CD4-positive, alpha-beta T cell (primary cell): ENCODE measurements at places on chromosomes 3 and 15.
A peak's percentile ranks its signal among the peaks of the same experiment; 100 is the strongest.

- H3K36me3 ChIP-seq, result no peaks in the 10 kb centered on the region
- H3K27ac ChIP-seq, result no peak overlapping the region
- H3K4me1 ChIP-seq, result no peaks in the 10 kb centered on the region
These were observed 12.5 kb downstream of the ZPLD1 start for GRCh38 chr3:102447272-102447671.

GRCh38 chr15:38085114-38085513 is 150.7 kb downstream of the TMCO5A start:
- H3K36me3 ChIP-seq, result no peaks in the 10 kb centered on the region
- no peak overlapping the region for H3K27ac ChIP-seq
- H3K4me1 ChIP-seq, result no peaks in the 10 kb centered on the region
- H3K27me3 ChIP-seq, result no peaks in the 10 kb centered on the region
- H3K4me3 ChIP-seq, result no peak overlapping the region

- DNase-seq, result no peak
- H3K27me3 ChIP-seq, result no peaks in the 10 kb centered on the region
- no peak overlapping the region for H3K27ac ChIP-seq
- H3K4me3 ChIP-seq, result no peak overlapping the region
These were observed 81.9 kb upstream of the PLXNA1 start for GRCh38 chr3:126900859-126901540.

DNA sequence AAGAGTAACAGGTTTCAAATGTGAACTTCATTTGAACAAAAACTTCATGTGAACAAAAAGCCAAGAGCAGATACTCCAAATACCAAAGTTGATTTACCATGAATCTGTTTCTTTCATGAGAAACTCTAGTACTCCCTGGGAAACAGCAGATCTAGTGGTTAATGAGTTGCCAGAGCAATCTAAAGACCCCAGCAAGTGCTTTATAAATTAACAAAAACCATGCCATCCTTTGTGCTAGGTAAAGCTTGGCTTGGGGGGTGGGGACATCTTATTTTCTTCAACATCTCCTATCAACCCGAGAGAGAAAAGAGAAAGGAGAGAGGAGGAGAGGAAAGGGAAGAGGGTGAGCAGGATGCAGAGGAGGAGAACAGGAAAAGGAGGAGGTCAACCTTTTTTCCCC is 100.7 kb downstream of the TBL1XR1 start:
- no peak overlapping the region for H3K27ac ChIP-seq
- peaks cover 4% of the 10 kb centered on the region for H3K36me3 ChIP-seq
- no peak for DNase-seq
- H3K4me3 ChIP-seq, result no peak overlapping the region
- H3K4me1 ChIP-seq, result peaks cover 3% of the 10 kb centered on the region

GRCh38 chr3:158789592-158789991 is 12.3 kb upstream of the MFSD1 start:
- no peaks in the 10 kb centered on the region for H3K4me1 ChIP-seq
- H3K27me3 ChIP-seq, result no peaks in the 10 kb centered on the region
- H3K36me3 ChIP-seq, result no peaks in the 10 kb centered on the region
- no peak overlapping the region for H3K27ac ChIP-seq

- H3K4me1 ChIP-seq, result peaks cover 19% of the 10 kb centered on the region
- no peak for DNase-seq
- H3K4me3 ChIP-seq, result peak overlapping the region; percentile 67
- no peaks in the 10 kb centered on the region for H3K27me3 ChIP-seq
- H3K36me3 ChIP-seq, result peaks cover 5% of the 10 kb centered on the region
These were observed 452 bp downstream of the BBX start for GRCh38 chr3:107523289-107523538.

GRCh38 chr15:91966194-91966552 is 112.7 kb downstream of the SLCO3A1 start:
- no peak overlapping the region for H3K4me3 ChIP-seq
- no peaks in the 10 kb centered on the region for H3K36me3 ChIP-seq
- no peak overlapping the region for H3K27ac ChIP-seq
- H3K4me1 ChIP-seq, result peaks cover 13% of the 10 kb centered on the region

DNA sequence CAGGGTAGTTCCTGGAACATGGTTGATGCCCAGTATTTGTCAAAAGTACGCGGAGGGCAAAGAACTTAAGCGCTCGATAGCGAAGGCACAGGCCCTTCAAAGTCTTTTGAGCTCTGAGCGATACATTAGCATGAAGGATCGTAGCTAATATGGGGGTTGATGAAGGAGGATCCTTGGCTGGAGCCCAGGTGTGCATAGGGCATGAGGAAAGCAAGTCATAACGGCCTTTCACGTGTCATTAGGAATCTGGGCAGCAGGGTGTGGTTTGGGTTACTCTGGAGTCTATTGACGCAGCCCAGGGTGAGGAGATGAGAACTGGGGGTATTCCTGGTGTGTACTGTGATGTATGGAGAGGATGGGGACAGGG is 31.7 kb downstream of the SPINK8 start:
- peaks cover 15% of the 10 kb centered on the region for H3K36me3 ChIP-seq
- peaks cover 21% of the 10 kb centered on the region for H3K4me1 ChIP-seq
- peak overlapping the region; percentile 87 for H3K4me3 ChIP-seq
- peak overlapping the region; percentile 84 for H3K27ac ChIP-seq

DNA sequence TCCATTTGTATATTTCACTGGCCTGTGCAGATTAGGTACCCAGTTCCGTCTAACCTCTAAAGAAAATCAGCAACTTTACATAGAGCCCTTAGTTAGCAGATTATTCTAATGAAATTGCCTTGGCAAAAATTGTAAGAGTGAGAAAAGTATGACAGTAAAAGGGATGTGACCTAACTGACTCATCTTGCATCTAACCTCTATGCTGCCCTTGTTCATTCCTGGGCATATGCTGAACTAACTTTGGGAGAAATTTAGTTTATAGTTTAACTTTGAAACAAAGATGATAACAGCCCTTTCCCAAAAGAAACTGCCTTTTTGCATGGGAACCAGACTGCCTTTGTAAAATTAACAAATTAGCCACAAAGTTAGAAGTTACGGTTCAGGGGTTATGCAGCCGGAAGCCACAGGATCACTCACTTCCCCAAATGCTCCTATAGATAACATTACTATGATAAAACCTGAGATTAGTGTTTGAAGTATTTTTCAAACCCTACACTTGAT is 839.8 kb upstream of the ALCAM start:
- no peak for DNase-seq
- H3K27me3 ChIP-seq, result no peaks in the 10 kb centered on the region
- H3K4me1 ChIP-seq, result no peaks in the 10 kb centered on the region
- H3K36me3 ChIP-seq, result no peaks in the 10 kb centered on the region
- no peak overlapping the region for H3K4me3 ChIP-seq
- no peak overlapping the region for H3K27ac ChIP-seq

GRCh38 chr3:52507359-52507758 is 12.2 kb downstream of the STAB1 start:
- no peak for DNase-seq
- H3K4me3 ChIP-seq, result no peak overlapping the region
- no peaks in the 10 kb centered on the region for H3K27me3 ChIP-seq
- H3K27ac ChIP-seq, result no peak overlapping the region
- no peaks in the 10 kb centered on the region for H3K4me1 ChIP-seq

DNA sequence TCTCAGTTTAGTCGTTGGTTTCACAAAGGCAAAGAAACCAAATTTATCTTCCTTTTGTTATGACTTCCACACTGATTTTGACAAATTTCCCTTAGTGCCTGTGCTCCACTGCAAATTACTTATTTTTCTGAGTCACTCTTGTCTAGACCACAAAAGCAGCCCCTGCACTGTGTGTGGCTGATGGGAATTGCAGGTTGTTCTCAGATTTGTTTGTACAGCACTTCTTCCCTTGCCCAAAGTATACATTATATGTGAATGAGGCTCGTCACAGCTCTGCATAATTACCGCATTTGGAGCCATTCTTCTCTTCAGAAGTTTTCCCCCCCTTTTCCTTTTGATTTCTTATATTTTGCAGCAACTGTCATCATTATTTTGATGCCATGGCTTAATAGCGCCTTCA is 354.2 kb upstream of the IL12A start:
- H3K4me3 ChIP-seq, result no peak overlapping the region
- no peaks in the 10 kb centered on the region for H3K4me1 ChIP-seq
- no peaks in the 10 kb centered on the region for H3K36me3 ChIP-seq
- H3K27me3 ChIP-seq, result no peaks in the 10 kb centered on the region
- DNase-seq, result no peak

GRCh38 chr3:77618686-77619085 is 578.8 kb downstream of the ROBO2 start:
- DNase-seq, result no peak
- H3K27ac ChIP-seq, result no peak overlapping the region
- H3K4me3 ChIP-seq, result no peak overlapping the region
- H3K27me3 ChIP-seq, result no peaks in the 10 kb centered on the region
- H3K36me3 ChIP-seq, result no peaks in the 10 kb centered on the region

GRCh38 chr15:29454506-29454905 is 184.9 kb upstream of the NSMCE3 start:
- H3K27ac ChIP-seq, result no peak overlapping the region
- H3K27me3 ChIP-seq, result no peaks in the 10 kb centered on the region
- H3K4me1 ChIP-seq, result peaks cover 10% of the 10 kb centered on the region
- H3K4me3 ChIP-seq, result no peak overlapping the region

- H3K4me1 ChIP-seq, result peaks cover 49% of the 10 kb centered on the region
- H3K36me3 ChIP-seq, result peaks cover 10% of the 10 kb centered on the region
- no peaks in the 10 kb centered on the region for H3K27me3 ChIP-seq
These were observed 26.6 kb downstream of the BTLA start for GRCh38 chr3:112472691-112473090.

GRCh38 chr3:55802816-55803215 is 315.7 kb upstream of the WNT5A start:
- H3K4me1 ChIP-seq, result no peaks in the 10 kb centered on the region
- DNase-seq, result no peak
- H3K4me3 ChIP-seq, result no peak overlapping the region

- no peak overlapping the region for H3K27ac ChIP-seq
- H3K27me3 ChIP-seq, result no peaks in the 10 kb centered on the region
- peaks cover 7% of the 10 kb centered on the region for H3K4me1 ChIP-seq
- H3K36me3 ChIP-seq, result no peaks in the 10 kb centered on the region
These were observed 32.7 kb downstream of the EBLN2 start for GRCh38 chr3:73094129-73094528.

GRCh38 chr3:129595544-129596193 is 10.8 kb downstream of the PLXND1 start:
- peaks cover 56% of the 10 kb centered on the region for H3K4me1 ChIP-seq
- no peaks in the 10 kb centered on the region for H3K36me3 ChIP-seq
- H3K4me3 ChIP-seq, result no peak overlapping the region
- H3K27me3 ChIP-seq, result no peaks in the 10 kb centered on the region
- H3K27ac ChIP-seq, result no peak overlapping the region

- H3K4me1 ChIP-seq, result no peaks in the 10 kb centered on the region
- no peak overlapping the region for H3K27ac ChIP-seq
- no peaks in the 10 kb centered on the region for H3K27me3 ChIP-seq
- no peak overlapping the region for H3K4me3 ChIP-seq
- H3K36me3 ChIP-seq, result no peaks in the 10 kb centered on the region
These were observed 154.3 kb downstream of the ARPP21 start for GRCh38 chr3:35793667-35794066.

GRCh38 chr3:72373139-72373538 is 475.1 kb downstream of the SHQ1 start:
- H3K4me3 ChIP-seq, result no peak overlapping the region
- no peak overlapping the region for H3K27ac ChIP-seq
- peaks cover 9% of the 10 kb centered on the region for H3K4me1 ChIP-seq
- H3K27me3 ChIP-seq, result no peaks in the 10 kb centered on the region
- DNase-seq, result no peak
- peaks cover 5% of the 10 kb centered on the region for H3K36me3 ChIP-seq

DNA sequence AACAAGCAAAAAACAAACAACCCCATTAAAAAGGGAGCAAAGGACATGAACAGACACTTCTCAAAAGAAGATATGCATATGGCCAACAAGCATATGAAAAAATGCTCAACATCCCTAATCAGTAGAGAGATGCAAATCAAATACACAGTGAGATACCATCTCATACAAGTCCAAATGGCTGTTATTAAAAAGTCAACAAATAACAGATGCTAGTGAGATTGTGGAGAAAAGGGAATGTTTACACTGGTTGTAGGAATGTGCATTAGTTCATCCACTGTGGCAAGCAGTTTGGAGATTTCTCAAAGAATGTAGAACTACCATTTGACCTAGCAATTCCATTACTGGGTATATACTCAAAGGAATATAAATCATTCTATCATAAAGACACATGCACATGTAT is 44.5 kb downstream of the RIOX2 start:
- H3K27ac ChIP-seq, result no peak overlapping the region
- H3K4me1 ChIP-seq, result no peaks in the 10 kb centered on the region
- peaks cover 5% of the 10 kb centered on the region for H3K36me3 ChIP-seq
- no peak overlapping the region for H3K4me3 ChIP-seq
- DNase-seq, result no peak

DNA sequence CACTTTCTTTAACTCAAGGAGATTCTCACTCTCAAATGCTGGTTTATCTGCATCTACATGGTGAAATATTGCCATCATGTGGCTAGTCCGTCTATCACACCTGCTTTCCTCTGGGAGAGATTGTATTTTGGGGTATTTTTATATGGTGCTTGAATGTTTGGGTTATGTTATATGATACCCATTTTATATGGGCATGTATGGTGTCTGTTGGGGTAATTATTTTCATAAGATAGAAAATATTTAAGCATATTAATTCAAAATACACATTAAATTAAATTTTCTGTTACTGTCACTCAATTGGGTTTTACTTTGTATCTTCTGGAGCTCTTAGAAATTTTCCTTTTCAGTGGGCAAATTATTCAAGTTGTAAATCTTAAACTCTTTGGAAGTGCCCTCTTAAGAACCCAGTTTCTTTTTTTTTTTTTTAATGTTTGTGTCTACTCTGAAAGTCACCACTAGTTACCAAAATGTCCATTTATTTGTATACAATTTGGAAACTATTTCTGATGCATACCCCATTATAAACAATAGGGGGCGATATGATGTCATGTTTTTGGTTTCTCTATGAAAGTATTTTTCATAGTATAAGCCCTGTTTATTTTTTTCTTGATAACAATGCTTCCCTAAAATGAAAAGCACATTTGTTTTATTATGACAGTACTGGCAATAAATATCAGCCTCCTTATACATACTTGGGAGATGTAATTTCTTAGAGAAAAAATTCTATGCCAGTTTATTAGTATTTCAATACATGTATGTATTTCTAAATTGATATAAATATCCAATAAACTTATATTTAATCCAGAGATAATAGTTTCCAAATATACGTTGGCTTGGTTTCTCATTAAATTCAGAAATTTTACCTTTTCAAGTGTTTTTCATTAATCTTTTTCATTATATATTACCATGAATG is 36.1 kb upstream of the PLSCR5 start:
- no peak overlapping the region for H3K4me3 ChIP-seq
- no peak for DNase-seq
- H3K4me1 ChIP-seq, result no peaks in the 10 kb centered on the region
- no peaks in the 10 kb centered on the region for H3K36me3 ChIP-seq

GRCh38 chr15:64163659-64164362 is 989 bp upstream of the PPIB start:
- DNase-seq, result no peak
- H3K27me3 ChIP-seq, result no peaks in the 10 kb centered on the region
- H3K4me3 ChIP-seq, result peak overlapping the region; percentile 63
- H3K36me3 ChIP-seq, result peaks cover 24% of the 10 kb centered on the region
- peaks cover 49% of the 10 kb centered on the region for H3K4me1 ChIP-seq
- peak overlapping the region; percentile 77 for H3K27ac ChIP-seq
